Stimulated activated CD4-positive, alpha-beta T cell treated with anti-CD3 and anti-CD28 coated beads, TNF-alpha, amount 100 ng/mL, for 4 hours (primary cell): ENCODE measurements at places on chromosomes 3 and 15.

GRCh38 chr3:123610331-123610730 lies 25.5 kb upstream of the HACD2 start:
- no peak for DNase-seq

GRCh38 chr3:197363553-197364409 lies 65.4 kb upstream of the DLG1 start:
- DNase-seq: no peak

- DNase-seq: no peak
Measured at GRCh38 chr3:52315977-52316764, at the start of gene DNAH1. Gene DNAH1, plus strand, starts transcription at chr3:52316319. Its CDS starts 6,124 bp downstream, at chr3:52322443.

DNA sequence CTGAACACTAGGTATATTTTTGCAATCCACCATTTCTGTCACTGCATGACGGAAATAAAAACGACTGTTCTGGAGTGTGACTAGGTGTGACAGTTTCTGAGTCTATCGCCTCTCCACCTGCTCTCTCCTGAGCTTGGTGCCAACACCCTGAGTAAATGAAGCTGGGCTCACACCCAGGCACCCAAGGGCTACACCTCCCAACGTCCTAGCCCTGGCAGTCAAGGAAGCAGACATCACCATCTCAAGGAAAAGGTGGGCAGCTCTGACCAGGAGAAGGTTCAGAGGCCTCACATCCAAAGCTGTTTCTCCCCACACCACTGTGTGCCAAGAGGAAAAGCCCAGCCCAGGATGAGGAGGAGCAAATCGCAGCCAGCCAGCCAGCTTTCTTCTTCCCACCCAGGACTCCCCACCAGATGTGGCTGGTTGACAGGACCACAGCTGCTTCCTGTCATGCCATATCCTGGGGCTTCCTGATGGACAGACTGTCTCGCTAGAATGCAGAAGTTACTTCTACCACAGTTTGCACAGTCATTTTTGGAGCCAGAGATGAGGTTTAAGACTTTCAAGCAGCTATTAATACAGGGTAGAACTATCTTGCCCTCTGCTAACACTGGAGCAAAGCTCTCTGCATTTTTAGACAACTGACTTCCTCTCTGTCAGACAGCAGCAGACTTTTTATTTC lies 3.3 kb downstream of the SCAMP2 start:
- no peak for DNase-seq

- no peak for DNase-seq
Measured at GRCh38 chr3:11204697-11205348, 50.5 kb downstream of the HRH1 start.

GRCh38 chr3:10524270-10524669 lies 18.9 kb upstream of the ATP2B2 start:
- no peak for DNase-seq

GRCh38 chr15:31400222-31400927 lies 73.7 kb downstream of the KLF13 start:
- DNase-seq: no peak

GRCh38 chr15:74964794-74965193 lies 8.2 kb upstream of the RPP25 start:
- DNase-seq: no peak

- no peak for DNase-seq
Measured at GRCh38 chr3:100936931-100937330, 56.3 kb downstream of the ABI3BP start.

- DNase-seq: no peak
Measured at GRCh38 chr15:66065325-66065724, 188.2 kb downstream of the MEGF11 start.

GRCh38 chr3:16663854-16664712 lies 58.9 kb upstream of the DAZL start:
- no peak for DNase-seq
